ENCODE measurements at places on chromosomes 7 and 10. TPM values are rescaled to one million over a fixed set of nuclear protein-coding genes. Genes with fewer than 3 reads are reported as not detected.

- peak; percentile 81 for DNase-seq
Observed at GRCh38 chr7:155653803-155654202, 9.3 kb downstream of the RBM33 start.

The C10orf53 gene
- total RNA-seq, result not detected

The AGR2 gene
- not detected for total RNA-seq

The BTBD16 gene
- 0.09 TPM for total RNA-seq

The GHRHR gene
- total RNA-seq, result not detected

- DNase-seq, result peak; percentile 47
Observed at GRCh38 chr7:94417901-94418300, 23.2 kb downstream of the COL1A2 start.

DNA sequence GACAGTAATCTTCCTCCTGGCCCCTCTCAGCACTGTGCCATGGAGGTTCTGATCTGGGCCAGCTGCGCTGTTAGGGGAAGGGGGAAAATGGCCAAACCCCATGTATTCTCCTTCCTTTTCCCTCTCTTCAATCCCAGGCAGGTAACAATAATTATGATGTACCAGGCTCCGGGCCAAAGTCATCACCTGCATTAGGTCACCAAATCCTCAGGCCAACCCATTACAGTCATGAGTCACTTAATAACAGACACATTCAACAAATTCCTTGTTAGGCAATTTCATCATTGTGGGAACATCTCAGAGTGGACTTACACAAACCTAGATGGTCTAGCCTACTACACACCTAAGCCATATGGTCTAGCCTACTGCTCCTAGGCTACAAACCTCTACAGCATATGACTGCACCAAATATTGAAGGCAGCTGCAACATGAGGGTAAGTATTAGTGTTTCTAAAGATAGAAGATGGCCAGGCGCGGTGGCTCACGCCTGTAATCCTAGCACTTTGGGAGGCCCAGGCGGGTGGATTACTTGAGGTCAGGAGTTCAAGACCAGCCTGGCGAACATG is 2.2 kb upstream of the HSPB1 start:
- peak; percentile 58 for DNase-seq

DNA sequence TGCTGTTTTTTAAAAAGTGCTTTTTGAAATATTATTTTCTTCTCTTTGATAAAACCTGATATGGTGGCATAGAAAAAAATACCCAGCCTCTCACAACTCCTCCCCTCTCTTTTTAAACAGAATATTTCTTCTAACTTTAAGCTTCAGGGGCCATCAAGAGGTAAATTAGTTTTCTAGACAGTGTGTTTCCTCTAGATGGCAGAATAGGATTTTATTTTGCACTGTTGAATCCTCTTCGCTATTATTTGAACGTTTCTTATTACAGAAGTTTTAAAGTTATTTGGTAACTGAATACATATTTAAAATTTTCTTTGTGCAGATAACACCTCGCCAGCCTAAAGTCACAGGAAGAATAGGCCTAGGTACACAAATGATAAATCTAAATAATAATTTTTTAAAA is 30.3 kb downstream of the ARL5B start:
- DNase-seq, result peak; percentile 74

DNA sequence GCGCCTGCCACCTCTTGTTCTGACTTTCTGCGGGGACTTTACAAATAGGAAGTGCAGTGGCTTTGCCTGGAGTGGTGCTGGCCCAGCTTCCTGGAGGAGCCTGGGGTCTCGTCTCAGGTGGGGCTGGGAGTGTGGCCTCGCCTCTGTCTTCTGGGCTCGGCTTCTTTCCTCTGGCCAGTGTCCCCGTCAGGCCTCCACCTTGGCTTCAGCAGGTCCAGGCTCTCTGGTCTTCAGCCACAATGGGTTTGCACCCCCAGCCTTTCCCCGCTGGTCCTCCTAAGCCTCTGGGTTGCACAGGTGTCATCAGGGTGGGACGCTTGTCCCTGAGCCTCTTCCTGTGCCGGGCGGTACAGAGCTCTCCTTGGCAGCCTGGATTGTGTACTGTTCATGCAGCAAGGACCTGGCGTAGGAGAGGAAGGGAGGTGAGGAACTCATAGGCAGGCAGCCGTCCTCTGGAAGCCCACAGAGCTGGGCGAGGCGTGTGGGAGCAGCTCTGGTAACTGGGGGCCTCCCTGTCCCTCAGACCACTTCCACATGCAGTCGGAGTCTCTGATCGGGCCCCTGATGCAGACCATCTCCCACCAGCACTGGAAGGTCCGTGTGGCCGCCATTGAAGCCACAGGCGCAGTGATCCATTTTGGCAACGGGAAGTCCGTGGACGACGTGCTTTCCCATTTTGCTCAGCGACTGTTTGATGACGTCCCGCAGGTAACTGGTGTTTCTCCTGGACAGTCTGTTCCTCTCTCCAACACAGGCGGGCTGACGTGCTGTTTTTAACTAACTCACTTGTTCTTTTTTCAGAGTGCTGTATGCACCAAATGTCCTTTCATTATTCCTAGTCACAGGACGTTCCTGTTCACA is 2.3 kb upstream of the PRKAR1B start:
- no peak for DNase-seq

GRCh38 chr10:43217563-43218205 is 49.2 kb downstream of the RASGEF1A start:
- no peak for DNase-seq

- no peak for DNase-seq
Observed at GRCh38 chr7:24504040-24504439, 69.2 kb upstream of the PALS2 start.

DNA sequence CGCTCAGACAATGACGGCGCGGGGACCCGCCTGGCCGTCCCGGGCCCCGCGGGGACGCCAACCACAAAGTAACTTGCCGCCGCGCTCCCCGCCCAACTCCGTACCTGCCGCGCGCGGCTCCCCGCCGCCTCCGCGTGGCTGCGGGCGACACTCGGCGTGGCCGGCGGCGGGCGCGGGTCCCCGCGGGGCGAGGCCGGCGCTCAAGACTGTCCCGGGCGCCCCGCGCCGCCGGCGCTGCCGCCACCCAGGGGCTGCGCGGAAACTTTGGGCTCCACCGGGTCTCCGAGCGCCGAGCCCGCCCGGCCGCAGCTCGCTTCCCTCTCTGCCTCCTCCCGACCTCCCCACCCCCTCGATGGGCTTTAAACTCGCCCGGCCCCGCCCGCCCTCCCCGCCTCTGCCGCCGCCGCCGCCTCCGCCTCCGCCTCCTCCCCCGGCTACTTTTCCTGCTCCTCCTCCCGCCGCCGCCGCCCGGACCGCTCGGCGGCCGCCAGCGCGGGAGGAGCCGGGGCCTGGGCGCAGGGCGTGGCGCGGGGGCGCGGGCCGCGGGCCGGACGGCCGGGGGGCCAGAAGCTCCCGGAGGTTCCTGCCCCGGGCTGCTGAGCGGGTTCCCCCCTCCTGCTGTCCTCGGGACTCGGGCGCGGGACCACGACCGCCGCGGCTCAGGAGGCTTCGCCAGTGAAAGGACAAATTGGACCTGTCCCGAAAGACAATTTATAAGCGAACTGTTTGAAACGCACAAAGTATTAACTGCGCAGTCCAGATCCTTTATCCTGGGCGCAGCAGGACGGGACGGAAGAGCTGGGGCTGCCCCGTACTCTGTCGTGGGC is 10.6 kb upstream of the GRB10 start:
- peak; percentile 59 for DNase-seq

The CTTNBP2 gene
- 3.9 TPM for total RNA-seq

The FAM24A gene
- total RNA-seq, result not detected

DNA sequence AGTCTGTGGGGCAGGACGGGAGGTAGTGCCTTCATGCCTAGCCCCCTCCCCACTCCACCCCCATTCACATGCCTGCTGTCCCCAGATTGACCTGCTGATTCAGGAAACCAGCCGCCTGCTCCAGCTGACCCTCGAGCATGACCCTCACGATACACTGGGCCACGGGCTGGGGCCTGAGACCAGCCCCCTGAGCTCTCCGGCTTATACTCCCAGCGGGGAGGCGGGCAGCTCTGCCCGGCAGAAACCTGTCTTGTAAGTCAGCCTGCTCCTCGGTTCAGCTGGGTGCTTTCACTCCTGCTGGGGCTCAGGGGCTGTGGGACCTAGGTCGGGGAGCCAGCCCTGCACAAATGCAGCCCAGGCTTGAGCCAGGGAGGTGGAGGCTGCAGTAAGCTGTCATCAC is 22.4 kb downstream of the LIMK1 start:
- no peak for DNase-seq

- DNase-seq, result no peak
Observed at GRCh38 chr7:1662101-1662500, 8.0 kb upstream of the ELFN1 start.

The CBX3 gene
- 160 TPM for total RNA-seq

The UCN3 gene
- total RNA-seq, result not detected

GRCh38 chr10:65328486-65328885 is 1597.3 kb upstream of the LRRTM3 start:
- DNase-seq, result no peak

GRCh38 chr10:14385596-14386593 is 55.2 kb upstream of the FRMD4A start:
- DNase-seq, result peak; percentile 78

- peak; percentile 96 for DNase-seq
Observed at GRCh38 chr10:92124616-92125143, 166.2 kb downstream of the CPEB3 start.

DNA sequence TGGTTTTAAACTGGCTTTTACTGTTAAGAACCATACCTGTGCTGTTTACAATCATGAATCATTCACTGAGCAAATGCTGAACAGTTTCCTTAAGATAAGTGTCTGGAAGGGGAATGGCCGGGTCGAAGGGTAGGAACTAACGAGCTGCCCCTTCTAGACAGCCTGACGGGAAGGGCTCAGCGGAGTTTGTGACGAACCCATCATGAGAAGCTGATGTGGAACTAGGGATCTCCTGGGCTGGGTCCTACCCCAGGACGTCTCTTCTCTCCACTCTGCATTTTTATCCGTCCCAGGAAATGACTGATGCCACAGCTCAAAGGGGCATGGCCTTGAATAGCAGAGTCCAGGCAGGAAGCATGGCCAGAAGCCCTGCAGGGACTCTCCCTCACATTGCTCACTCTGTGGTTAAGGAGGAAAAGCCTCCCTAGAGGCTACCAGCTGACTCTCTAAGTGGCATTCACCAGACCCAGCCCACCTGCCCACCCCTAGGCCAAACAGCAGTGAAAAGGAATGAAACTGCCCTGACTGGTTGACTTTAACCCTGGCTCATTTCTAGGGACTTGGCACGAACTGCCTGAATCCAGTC is 112.0 kb downstream of the PFKFB3 start:
- no peak for DNase-seq

DNA sequence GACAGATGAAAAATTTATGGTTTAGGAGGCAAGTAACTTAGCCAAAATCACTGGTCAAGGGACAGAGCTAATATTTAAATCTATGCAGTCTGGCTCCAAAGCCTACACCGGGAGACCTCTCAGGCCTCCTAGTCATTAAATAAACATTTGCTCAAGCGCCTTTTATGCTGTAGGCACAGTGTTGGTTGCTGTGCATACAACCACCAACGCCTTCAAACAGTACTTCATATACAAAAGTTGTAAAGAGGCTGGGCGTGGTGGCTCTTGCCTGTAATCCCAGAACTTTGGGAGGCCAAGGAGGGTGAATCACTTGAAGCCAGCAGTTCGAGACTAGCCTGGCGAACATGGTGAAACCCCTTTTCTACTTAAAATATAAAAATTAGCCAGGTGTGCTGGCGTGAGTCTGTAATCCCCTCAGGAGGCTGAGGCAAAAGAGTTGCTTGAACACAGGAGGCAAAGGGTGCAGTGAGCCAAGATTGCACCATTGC is 159.8 kb downstream of the MAGI2 start:
- DNase-seq, result peak; percentile 63

GRCh38 chr10:62084451-62084850 is 183.0 kb downstream of the ARID5B start:
- peak; percentile 80 for DNase-seq

- no peak for DNase-seq
Observed at GRCh38 chr7:149444287-149444686, 16.6 kb downstream of the ZNF777 start.

DNA sequence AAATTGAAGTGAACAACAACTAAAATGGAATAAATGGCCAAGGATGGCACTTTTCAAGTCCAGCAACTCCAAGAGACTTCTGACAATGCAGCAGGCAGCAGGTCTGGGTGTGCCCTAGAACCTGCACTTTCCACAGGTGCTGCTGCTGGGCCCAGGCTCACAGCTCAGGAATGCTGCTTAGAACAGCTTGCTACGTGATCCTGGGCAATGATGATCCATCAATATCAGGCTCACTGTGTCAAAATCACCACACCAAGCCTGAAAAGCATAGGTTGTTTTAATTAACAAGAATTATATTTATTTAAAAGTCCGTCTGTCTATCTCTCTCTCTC is 148.4 kb downstream of the TNS3 start:
- DNase-seq, result no peak

The CYP2C19 gene
- not detected for total RNA-seq

The VSTM4 gene
- 4.7 TPM for total RNA-seq

The PPP1R17 gene
- total RNA-seq, result not detected

The CUL2 gene
- 28.1 TPM for total RNA-seq

DNA sequence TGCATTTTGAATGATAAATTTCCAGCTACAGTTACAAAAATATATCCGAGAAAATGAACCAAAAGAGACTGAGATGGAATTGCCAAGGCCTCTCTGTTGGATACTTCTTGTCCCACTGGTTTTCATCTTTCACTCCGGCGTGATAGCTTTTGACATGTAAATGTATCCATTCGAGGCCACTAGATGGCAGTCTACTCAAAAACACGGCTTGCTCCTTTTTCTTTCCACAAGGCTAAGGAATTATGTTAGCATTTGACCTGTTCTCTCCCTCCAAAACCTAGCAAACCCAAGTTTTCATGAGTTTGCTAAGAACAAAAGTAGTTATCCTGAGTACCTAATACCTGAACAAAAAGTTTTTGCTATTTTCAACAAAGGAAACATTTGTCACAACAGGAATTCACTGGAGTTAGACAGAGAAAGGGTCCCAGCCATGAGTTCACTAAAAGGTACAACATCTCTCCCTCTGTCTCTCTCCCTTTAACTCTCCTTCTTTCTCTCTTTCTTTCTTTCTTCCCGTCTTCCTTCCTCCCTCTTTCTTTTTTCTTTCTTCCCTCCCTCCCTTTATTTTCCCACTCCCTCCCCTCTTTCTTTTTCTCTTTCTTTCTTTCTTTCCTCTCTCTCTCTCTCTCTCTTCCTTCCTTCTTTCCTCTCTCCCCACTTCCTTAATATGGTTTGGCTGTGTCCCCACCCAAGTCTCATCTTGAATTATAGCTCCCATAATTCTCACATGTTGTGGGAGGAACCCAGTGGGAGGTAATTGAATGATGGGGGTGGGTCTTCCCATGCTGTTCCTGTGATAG is 207.9 kb upstream of the MYO3A start:
- DNase-seq, result peak; percentile 69

GRCh38 chr7:130329681-130330080 is 14.9 kb upstream of the CPA5 start:
- DNase-seq, result no peak

GRCh38 chr10:80187465-80188409 is 17.6 kb downstream of the ANXA11 start:
- DNase-seq, result no peak

GRCh38 chr7:12458520-12459131 is 55.0 kb upstream of the VWDE start:
- peak; percentile 53 for DNase-seq

DNA sequence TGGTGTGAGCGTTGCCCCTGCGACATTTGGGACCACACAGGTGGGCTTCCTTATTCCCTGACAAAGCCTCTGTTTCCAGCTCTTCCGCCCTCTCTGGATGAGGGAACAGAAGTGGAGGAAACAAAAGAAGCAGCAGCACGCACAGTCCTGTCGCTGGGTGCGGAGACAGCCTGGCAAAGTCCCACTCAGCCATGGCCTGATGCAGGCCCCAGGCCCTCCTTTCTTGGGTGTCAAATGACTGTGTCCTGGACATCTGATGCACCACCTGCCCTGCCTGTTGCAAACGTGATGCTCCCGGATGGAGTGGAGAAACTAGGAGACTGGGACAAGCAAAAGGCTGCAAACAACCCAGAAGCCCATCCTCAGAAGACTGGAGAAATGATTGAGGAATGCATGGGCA is 20.7 kb downstream of the ZMIZ2 start:
- DNase-seq, result no peak
